Right atrium auricular region (tissue), 2 donors: ENCODE measurements at places on chromosomes 2 and 18. TPM values are rescaled to one million over a fixed set of nuclear protein-coding genes. Genes with fewer than 3 reads are reported as not detected.

- DNase-seq = no peak
These were observed 38.0 kb upstream of the IMP4 start for GRCh38 chr2:130304726-130305125.

- DNase-seq = no peak
These were observed 32.8 kb downstream of the LPIN2 start for GRCh38 chr18:2979871-2980790.

- no peak for DNase-seq
These were observed 301.2 kb downstream of the NCKAP5 start for GRCh38 chr2:133266926-133267590.

DNA sequence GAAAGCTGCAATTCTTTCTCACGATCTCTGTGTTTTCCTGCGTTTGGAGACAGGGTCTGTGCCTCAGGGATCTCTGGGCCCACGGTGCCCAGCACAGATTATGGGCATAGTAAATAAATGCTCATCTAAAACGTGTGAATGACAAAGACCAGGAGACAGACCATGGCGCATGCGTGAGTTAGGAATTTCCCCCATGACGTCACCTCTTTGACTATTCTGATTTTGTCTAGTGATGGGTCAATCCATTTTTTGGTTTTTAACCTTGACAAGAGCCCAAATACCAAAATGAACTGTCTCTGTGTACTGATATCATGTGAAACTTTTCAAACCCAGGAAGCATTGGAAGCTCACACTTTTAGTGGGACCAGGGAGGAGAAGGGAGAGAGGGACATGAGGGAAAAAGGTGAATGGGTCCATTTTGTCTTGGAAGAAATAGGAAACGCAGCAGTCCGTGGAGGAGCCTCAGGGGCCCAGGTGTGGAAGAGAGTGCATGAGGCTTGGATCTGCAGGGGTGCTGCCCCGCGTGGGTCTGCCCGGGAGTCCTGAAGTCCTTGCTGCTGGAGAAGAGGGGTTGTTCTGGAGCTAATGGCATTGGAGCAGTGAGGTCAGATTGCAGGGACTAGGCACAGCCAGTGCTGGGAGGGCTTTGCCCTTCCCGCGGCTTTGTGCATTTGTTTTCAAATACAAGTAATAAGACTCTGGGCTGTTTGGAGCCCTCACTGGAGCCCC, 172.2 kb downstream of the ASB1 start:
- DNase-seq = no peak

DNA sequence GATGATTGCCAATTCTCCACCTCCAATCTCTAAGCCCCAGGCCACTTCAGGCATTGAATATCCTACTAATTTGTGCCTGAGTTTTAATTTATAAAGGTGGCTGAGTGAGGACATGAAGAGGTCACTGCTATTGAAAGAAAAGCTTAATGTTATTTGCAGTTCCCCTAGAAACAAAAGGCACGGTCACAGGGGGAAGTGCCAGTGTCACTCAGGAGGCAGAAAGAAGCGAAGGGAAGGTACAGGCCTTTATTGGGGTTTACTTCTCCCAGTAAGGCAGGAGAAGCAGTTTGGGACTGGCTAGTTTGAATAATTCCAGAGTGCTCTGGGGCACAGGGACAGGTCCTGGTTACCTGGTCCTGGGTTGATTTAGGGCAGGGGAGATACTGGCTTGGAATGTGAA, 1.7 kb upstream of the ABHD1 start:
- DNase-seq = no peak

GRCh38 chr2:83536556-83536955, 922.5 kb downstream of the SUCLG1 start:
- no peak for DNase-seq

- no peak for DNase-seq
These were observed 5.1 kb upstream of the ASPRV1 start for GRCh38 chr2:69966496-69966895.

- no peak for DNase-seq
These were observed 63.3 kb downstream of the TGOLN2 start for GRCh38 chr2:85264471-85264870.

- no peak for DNase-seq
These were observed 68.9 kb upstream of the BOD1L2 start for GRCh38 chr18:57077786-57078552.

- DNase-seq = no peak
These were observed 106.2 kb downstream of the BCL2 start for GRCh38 chr18:63213331-63213900.

DNA sequence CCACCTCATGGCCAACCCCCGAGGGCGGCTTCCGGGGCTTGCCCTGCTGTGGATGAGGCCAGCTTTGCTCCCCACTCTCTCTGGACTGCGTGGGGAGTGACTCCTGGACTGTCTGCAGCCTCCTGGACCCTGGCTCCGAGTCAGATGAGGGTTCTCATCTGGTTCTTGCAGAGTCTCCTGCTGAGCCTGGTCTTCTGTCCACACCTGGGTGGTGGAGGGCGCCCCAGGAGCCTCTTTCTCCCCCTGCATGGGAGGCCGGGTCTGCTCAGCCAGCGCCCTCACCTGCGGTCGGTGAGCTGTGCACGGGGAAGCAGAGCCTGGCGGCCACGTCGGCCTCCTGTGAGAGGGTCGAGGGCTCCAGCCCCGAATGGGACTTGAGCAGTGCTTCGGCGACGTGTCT, 78.3 kb downstream of the RTP5 start:
- DNase-seq = no peak

- DNase-seq = no peak
These were observed 8.6 kb downstream of the SPR start for GRCh38 chr2:72895759-72896281.

- DNase-seq = no peak
These were observed 387.8 kb downstream of the IRS1 start for GRCh38 chr2:226411727-226412360.

DNA sequence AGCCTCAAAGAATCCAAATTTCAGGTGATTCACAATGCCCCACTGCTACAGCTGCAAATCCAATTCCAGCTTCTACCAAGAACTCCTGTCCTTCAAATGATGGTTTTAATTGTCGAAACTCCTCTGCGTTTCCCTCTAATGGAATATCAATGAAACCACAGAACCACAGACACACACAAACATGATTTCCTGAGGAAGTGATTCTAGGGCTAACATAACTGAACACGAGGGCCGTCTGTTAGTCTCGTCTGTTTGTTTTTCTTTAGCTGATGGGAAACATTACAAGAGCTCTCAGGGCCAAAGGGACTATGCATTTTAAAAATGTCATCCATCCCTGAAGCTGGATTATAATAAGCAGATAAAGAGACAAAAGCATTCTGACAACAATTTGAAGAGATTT, 59.4 kb downstream of the RNF152 start:
- no peak for DNase-seq

DNA sequence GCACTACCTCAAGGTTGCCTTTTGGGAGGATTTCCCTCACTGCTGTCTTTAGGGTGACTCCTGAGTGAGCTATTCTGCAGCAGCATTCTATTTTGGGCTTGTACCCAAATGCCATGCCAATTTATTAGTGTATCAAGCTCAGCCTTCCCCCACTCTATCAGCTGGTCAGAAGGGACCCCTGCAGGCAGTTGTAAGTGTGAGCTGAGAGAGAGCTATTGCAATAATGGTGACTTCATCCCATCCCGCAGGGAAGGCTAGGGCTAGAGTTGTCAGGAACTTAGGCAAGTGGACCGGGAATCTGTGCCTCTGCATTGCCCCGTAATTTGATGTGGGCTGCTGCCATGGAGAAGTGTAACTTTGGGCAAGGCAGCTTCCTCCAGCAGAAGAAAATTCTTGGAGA, 1.8 kb upstream of the CRYGB start:
- DNase-seq = no peak

GRCh38 chr2:106536490-106536889, 49.3 kb downstream of the CD8B2 start:
- DNase-seq = no peak

- DNase-seq = no peak
These were observed 34.8 kb downstream of the SF3B1 start for GRCh38 chr2:197399887-197400540.

DNA sequence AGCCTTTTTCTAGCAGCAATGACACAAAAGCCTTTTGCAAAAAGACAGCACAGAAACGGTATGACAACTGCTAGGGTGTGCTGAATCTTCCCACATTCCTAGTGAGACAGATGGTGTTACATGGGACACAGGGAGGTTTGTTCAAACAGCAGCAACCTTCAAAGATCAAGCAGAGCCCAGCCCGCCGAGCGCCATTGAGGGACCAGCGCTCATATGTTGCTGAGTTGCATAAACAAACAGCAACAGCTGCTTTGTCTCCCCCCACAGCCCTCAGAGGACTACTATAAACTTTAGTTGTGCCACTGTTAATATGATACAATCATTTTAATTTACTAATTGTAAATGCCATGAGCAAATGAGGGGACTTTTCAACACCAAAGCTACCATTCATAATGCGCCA, 117.7 kb downstream of the ZEB2 start:
- DNase-seq = no peak

DNA sequence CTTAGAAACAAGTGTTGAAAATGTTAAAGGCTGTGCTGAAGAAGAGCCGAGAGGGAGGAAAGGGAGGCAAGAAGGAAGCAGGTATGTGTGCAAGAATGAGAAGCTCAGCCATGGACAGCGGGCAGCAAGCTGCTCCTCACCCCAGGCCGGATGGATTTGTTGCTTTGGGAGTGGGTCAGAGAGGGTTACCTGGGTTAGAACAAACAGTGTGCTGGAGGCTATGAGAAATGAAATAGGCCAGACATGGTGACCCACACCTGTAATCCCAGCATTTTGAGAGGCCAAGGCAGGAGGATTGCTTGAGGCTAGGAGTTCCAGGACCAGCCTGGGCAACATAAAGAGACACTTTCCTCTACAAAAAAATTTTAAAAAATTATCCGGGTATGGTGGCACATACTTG, 97.5 kb downstream of the TANC1 start:
- DNase-seq = no peak

GRCh38 chr2:96204836-96205624, 3.6 kb downstream of the STARD7 start:
- no peak for DNase-seq

DNA sequence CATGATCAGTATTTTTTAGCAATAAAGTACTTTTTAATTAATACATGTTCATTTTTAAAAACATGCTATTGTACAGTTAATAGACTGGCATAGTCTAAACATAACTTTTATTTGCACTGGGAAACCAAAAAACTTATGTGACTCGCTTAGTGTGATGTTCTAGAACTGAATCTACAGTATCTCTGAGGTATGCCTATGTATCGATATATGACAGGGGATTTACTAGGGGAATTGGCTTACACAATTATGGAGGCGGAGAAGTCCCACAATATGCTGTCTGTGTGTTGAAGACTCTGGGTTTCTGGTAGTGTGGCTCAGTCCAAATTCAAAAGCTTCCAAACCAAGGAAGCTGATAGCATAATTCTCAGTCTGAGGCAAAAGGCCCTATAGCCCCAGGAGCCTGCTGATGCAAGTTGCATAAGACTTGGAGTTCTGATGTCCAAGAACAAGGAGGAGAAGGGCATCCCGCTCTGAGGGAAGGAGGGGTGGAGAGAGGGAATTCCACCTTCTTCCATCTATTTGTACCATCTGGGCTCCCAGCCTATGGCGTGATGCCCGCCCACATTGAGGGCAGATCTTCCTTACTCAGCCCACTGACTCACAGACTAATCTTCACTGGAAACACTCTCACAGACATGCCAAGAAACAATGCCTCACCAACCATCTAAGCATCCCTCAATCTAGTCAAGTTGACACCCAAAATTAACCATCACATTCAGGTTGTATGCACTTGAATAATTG, 27.5 kb downstream of the ZNF638 start:
- no peak for DNase-seq

DYNAP gene
- total RNA-seq = not detected

PPIL3 gene
- 6.1 TPM for total RNA-seq

TMEM198 gene
- total RNA-seq = 1.8 TPM

CCDC150 gene
- total RNA-seq = 0.56 TPM

B3GNT7 gene
- 9.4 TPM for total RNA-seq

UCN gene
- 0.74 TPM for total RNA-seq

MC4R gene
- total RNA-seq = not detected

IMPA2 gene
- total RNA-seq = 22.9 TPM

TRAK2 gene
- 130 TPM for total RNA-seq

TTC32 gene
- total RNA-seq = 6.6 TPM

NDUFB3 gene
- total RNA-seq = 238 TPM

BBS5 gene
- total RNA-seq = 7.0 TPM

HSBP1L1 gene
- 8.6 TPM for total RNA-seq

EGR4 gene
- total RNA-seq = not detected

SERPINB4 gene
- total RNA-seq = not detected
